Forelimb muscle (tissue), 1 donor: ENCODE measurements at places on chromosomes 13 and 19.
A peak's percentile ranks its signal among the peaks of the same experiment; 100 is the strongest.

DNA sequence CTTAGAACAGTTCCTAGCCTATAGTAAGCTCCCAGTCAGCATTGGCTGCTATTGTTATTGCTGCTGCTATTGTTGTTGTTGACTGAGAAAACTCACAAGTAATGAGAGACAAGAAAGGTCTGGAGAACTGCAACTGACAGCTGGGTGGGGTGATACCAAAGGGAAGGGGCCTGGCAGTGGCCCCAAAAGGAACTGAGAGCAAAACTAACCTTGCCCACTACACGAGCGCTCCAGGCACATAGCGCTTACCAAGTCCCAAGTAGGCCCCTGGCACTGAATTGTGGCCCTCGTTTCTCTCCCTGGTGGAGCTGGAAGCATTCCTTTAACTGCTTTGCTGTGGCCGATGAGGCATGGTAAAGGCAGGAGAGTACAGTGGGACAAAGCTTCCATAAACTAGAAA lies 59.7 kb downstream of the KCTD12 start:
- no peak for DNase-seq

DNA sequence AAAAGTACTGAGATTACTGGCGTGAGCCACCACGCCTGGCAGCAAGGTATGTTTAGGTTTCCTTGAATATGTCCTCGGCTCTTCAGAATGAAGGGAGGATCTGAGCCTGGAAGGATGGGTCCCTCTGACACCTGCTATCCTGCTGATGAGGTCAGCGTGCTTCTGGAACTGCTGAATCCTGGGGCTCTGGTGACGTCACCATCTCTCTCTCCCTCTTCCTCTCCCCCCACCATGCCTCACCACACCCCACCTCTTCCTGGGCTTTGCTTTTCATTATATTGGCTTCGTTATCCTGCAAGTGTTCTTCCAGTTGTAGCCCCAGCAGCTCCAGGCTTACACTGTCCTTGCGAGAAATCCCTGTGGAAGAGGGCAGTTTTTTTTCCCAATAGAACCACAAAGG lies 49.8 kb downstream of the CCNE1 start:
- DNase-seq, result no peak

GRCh38 chr13:32790731-32791130 lies 204.5 kb downstream of the PDS5B start:
- DNase-seq, result no peak

DNA sequence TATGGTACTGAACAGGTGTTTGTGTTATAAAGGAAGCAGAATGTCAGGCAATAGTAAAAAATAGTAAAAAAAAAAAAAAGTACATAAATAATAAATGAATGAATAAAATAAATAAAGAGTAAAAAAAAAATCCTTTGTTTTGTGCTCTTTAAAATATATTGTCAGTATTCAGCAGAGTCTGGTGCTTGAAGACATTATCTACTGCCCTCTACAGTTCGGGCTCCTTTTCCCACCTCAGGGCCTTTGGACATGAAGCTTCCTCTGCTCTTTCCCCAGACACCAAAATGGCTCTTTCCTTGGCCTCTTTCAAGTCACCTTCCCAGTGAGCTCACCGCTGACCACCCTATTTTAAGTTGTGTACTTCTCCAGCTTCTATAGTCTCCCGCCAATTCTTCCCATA lies 137.5 kb downstream of the TNFRSF19 start:
- no peak for DNase-seq

DNA sequence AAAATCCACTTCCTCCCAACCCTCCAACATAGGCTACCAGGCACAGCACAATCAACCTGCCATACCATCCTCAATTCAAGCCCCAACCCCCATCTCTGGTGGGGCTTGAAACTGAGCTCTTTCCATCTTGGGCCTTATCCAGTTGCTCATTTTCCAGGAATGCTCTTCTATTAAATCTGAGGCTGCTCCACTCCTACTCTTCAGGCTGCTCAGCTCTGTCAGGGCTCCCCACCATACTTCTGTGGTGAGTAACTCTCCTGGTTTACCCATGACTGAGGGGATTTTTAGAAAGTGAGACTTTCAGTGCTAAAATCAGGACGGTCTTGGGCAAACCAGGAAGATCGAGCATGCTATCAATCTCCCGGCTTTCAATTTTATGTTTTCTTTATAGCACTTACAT lies 512.8 kb downstream of the LMO7 start:
- no peak for DNase-seq

GRCh38 chr13:21364357-21364756 lies 94.7 kb downstream of the ZDHHC20 start:
- no peak for DNase-seq

DNA sequence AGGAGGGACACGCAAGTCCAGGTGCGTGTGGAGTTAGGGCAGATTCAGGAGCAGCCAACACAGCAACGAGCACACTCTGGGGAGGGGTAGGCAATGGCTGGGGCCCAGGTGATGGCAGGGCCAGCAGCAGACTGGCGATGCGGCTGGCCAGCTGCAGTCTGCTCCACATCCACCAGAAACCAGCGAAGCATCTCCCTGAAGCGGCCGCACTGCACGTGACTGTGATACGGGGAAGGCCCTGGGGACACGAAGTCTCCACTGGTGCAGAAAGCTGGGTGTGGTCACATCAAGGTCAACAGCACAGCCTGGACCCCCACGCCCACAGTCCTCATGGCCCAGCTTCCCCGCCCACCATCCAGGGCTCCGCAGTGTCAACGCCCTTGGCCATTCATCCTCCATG lies 21.3 kb upstream of the EPHX3 start:
- no peak for DNase-seq

- DNase-seq, result no peak
These were observed 58.5 kb downstream of the CEBPG start for GRCh38 chr19:33432015-33432414.

DNA sequence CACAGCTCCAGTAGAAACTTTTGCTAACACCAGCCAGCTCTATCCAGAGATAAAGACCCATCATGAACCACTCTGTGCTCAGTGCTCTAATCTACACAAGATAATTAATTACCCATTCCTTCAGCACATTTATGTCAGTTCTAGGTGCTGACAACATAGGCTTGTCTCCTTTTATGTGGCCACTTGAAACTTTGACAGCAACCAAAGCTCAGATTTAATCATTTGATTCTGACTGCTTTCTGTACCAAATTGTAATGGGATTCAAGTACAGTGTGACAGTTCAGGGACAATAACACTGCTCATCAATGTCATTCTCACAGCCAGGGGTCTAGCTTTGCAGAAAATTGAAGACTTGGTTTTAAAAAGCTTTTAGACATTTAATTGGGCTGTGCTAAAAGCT lies 266.6 kb downstream of the KCTD12 start:
- no peak for DNase-seq

DNA sequence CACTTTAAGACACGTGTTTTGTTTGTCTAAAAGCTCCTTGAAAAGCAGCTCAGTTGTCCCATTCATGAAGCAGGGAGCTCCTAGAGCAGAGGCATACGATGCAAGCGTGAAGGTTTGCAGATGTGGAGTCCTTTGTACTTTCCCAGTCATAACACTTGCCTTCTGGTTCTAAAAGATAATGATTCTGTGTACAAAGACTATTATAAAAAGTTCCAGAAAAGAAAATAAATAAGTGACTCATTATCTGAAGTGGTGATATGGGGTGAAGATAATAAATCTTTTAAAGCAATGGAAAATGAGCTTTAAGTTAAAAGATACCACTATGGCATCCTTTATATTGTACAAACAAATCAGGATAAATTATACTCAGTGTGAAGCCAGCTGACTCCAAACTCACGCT lies 569.9 kb downstream of the MYO16 start:
- no peak for DNase-seq

GRCh38 chr19:19554074-19555023 lies 16.3 kb downstream of the CILP2 start:
- DNase-seq, result no peak

DNA sequence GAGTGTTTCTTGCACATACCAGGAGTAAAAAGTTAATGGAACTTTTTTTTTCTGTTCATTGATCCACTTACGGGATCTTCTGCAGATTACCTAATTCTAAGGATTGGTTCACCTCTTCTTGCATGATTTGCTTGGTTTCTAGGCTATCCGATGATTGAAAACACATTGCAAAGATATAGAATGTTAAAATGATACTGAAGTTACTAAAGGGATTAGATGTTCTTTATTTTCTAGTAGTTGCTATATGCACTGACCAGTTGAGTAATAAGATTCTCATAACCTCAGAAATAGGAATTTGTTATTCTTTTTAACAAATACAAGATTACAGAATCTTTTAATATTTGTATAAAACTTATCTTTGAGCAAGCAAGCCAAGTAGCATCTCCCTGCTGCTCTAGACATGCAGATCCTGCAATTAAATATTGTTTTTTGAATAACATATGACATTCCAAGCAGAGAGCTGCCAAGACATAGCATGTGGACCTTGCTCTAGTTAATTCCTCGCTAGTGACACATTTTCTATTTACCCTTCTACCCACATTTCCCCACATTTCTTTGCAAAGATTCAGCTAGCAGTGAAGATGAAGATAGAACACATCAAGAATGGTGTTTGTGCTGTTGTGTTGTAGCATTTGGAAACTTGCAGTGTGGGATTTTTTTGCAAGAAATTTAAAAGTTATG lies 51.7 kb upstream of the RNF113B start:
- no peak for DNase-seq

GRCh38 chr19:30371161-30371836 lies 885 bp upstream of the ZNF536 start:
- DNase-seq, result no peak

DNA sequence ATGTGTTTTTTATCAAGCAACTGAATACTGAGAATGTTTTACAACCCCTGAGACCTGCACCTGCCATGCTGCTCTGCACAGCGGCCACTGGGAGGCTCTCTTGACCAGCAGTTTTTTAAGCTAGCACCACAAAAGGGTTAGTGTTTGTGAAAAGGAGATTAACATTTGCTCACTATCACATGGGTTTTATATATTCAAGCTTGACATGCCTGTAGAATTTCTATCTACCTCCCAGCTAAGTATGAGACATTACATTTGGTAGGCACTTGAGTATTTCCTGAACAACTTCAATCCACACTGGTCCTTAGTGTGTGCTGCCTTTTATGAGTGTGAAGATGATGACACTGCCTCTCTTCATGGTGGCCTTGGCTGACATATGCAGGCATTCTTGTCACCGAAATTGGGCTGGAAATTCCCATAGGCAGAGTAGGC lies 1238.9 kb downstream of the UQCRFS1 start:
- DNase-seq, result no peak

GRCh38 chr13:76387566-76387965 lies 498.6 kb downstream of the KCTD12 start:
- no peak for DNase-seq

- DNase-seq, result no peak
These were observed 29.8 kb downstream of the DPF1 start for GRCh38 chr19:38194061-38194701.

DNA sequence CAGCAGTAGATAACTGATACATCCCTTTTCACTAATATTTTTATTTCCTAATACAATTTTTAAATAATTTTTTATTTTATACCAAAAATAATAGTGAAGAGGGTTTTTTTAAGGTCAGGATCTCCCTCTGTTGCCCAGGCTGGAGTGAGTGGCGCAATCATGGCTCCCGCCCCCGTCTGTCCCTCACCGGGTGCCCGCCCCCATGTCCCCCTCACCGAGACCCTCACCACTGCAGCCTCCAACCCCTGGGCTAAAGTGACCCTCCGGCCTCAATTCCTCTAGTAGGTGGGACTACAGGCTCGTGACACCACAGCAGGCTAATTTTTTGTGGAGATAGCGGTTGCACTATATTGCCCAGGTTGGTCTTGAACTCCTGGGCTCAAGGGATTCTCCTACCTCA lies 17.8 kb upstream of the ZNF846 start:
- no peak for DNase-seq

DNA sequence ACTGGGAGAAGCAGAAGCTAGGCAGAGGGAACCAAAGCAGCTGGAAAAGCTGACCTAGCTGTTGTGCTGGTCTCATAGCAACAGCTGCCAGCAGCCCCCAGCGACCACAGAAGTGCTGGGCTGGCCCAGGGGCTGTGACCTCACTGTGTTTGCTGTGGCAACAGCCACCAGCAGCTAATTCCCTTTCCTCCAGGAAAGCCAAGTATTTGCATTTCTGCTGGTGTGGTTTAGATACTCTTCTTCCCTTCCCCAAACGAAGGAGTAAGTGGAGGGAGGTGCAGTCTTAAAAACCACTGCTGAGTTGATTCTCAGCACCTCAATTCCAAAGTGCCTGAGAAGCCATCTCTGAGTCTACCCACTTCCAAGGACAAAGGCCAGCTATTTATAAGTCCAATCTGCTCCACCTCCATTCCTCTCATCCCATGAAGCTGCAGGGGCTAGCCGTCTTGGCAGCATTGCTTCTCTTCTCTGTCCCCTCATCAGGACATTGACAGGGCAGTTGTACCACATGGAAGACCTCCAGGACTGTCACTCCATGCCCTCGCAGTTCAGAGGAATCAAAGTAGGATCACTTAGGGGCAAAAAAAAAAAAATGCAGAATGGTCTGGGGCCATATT lies 11.5 kb upstream of the CCDC97 start:
- DNase-seq, result peak; percentile 76

- no peak for DNase-seq
These were observed 1003.7 kb downstream of the SLITRK1 start for GRCh38 chr13:82878536-82878935.

- no peak for DNase-seq
These were observed 77.7 kb upstream of the MYO16 start for GRCh38 chr13:108551674-108552073.

DNA sequence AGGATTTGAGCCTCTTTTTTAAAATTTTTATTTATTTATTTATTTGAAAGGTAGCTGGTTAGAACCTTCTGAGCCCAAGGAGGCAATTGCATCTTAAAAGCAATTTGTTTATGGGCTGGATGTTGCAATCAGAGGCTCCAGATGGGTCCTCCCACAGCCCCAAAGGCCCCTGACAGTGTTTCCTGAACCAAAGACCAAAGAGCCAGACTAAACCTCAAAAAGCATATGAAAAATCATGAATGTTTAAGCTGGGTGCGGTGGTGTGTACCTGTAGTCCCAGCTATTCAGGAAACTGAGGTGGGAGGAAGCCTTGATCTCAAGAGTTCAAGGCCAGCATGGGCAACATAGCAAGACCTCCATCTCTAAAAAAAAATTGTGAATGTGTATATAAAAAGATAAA lies 67.8 kb upstream of the RGCC start:
- DNase-seq, result no peak

- no peak for DNase-seq
These were observed 592.3 kb downstream of the FGF9 start for GRCh38 chr13:22263185-22263584.

DNA sequence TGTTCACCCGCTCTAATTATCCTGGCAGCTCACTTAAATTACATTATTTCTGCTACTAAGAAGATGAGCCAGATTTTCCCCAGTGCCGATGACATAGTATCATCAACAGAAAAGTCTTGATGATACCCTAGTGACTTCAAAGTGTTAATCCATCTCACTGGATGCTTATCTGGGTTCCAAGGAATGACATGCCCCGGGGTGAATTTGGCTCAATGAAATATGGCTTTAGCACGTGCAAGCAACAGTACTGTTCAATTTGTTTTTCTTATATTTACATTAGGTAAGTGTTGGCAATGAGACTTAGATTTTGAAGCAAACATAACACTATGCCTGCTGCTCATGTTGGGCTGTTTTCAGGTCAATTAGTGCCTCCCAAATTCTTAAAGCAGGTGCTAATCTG lies 548.2 kb upstream of the SLITRK1 start:
- no peak for DNase-seq

GRCh38 chr13:28754698-28755545 lies 36.2 kb upstream of the SLC46A3 start:
- no peak for DNase-seq

GRCh38 chr13:87999240-87999700 lies 328.1 kb downstream of the SLITRK5 start:
- DNase-seq, result no peak
